ENCODE measurements at places on chromosomes 2 and 18. TPM values are rescaled to one million over a fixed set of nuclear protein-coding genes. Genes with fewer than 3 reads are reported as not detected.

The TMEM178A gene
- total RNA-seq = 1.9 TPM

The SP140 gene
- total RNA-seq = 1.2 TPM

The AQP12A gene
- total RNA-seq = not detected

The IL36G gene
- not detected for total RNA-seq

The INHA gene
- total RNA-seq = not detected

The COLEC12 gene
- total RNA-seq = 13.1 TPM

The CNGA3 gene
- total RNA-seq = not detected

The OXER1 gene
- not detected for total RNA-seq

The PLGLB1 gene
- 10.0 TPM for total RNA-seq

The AKAIN1 gene
- total RNA-seq = not detected

The MYL12A gene
- 320 TPM for total RNA-seq

The TMEM17 gene
- total RNA-seq = 6.0 TPM

The NYAP2 gene
- total RNA-seq = not detected

The SLC16A14 gene
- total RNA-seq = 1.8 TPM

The SLC9A2 gene
- total RNA-seq = 4.0 TPM

The GCKR gene
- total RNA-seq = not detected

The DSEL gene
- 8.2 TPM for total RNA-seq

The CAPN13 gene
- not detected for total RNA-seq

The MAB21L4 gene
- not detected for total RNA-seq

The ASPRV1 gene
- 1.7 TPM for total RNA-seq

The CYP27A1 gene
- total RNA-seq = 19.2 TPM

The UGT1A10 gene
- not detected for total RNA-seq

The ALK gene
- 0.34 TPM for total RNA-seq

The MFF gene
- 134 TPM for total RNA-seq
